ENCODE measurements at places on chromosomes 12 and 14. TPM values are rescaled to one million over a fixed set of nuclear protein-coding genes. Genes with fewer than 3 reads are reported as not detected.
A peak's percentile ranks its signal among the peaks of the same experiment; 100 is the strongest.

DNA sequence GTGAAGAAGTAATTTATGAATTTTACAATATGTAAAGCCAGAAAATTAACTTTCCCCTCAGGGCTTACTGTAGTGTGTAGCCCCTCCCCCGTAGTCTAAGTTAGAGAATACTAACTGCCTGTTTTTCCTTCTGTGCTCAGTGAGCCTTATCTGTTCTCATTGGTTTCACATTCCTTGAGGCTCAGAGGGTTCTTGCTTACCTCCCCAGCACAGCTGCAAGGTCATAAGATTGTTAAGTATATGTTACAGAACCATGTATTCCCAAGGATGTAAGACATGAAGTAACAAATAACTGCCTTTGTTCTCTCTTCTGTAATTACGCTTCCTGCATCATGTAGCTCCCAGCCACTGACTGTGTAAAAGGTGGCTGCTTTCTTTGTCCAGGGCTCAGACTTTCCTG is 1351.1 kb downstream of the TMEM121 start:
- H3K4me1 ChIP-seq: no peaks in the 10 kb centered on the region
- H3K27ac ChIP-seq: no peak overlapping the region
- no peak for DNase-seq
- H3K27me3 ChIP-seq: peaks cover 9% of the 10 kb centered on the region
- no peaks in the 10 kb centered on the region for H3K36me3 ChIP-seq
- no peak overlapping the region for H3K4me3 ChIP-seq

DNA sequence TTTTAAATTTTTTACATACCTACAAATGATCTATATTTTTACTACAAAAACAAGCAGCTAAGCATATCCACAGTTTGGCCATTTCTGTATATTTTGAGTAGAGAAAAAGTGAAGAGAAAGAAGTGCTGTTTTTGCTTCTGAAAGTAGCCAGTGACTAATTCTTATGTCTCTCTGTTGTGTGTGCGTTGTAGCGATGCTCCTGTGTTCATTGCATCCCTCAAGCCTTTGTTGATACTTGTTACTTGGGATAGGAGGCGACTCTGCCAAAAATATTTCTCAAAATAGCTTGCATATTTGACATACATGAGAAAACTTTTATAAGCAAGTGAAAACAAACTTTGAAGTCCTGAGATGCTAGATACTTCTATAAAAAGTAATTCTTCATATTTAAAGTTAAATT is 714.1 kb downstream of the FSCB start:
- H3K27ac ChIP-seq: no peak overlapping the region
- no peaks in the 10 kb centered on the region for H3K27me3 ChIP-seq
- no peaks in the 10 kb centered on the region for H3K4me1 ChIP-seq
- H3K36me3 ChIP-seq: no peaks in the 10 kb centered on the region
- no peak overlapping the region for H3K4me3 ChIP-seq
- no peak for DNase-seq

DNA sequence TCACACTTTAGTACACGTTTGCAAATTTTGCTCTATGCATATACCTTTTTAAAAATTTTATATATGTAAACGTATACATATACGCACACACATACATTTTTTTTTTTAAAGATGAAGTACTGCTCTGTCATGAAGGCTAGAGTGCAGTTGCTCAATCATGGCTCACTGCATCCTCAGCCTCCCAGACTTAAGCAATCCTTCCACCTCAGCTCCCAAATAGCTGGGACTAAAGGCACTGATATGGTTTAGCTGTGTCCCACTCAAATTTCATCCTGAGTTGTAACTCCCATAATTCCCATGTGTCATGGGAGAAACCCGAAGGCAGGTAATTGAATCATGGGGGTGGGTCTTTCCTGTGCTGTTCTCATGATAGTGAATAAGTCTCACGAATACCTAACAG is 220.8 kb upstream of the CAND1 start:
- DNase-seq: no peak
- no peak overlapping the region for H3K4me3 ChIP-seq
- no peaks in the 10 kb centered on the region for H3K4me1 ChIP-seq
- H3K36me3 ChIP-seq: no peaks in the 10 kb centered on the region
- no peaks in the 10 kb centered on the region for H3K27me3 ChIP-seq

GRCh38 chr12:103583008-103583407 is 4.1 kb upstream of the STAB2 start:
- no peak overlapping the region for H3K4me3 ChIP-seq
- H3K36me3 ChIP-seq: no peaks in the 10 kb centered on the region
- no peak overlapping the region for H3K27ac ChIP-seq
- no peak for DNase-seq
- H3K27me3 ChIP-seq: no peaks in the 10 kb centered on the region

GRCh38 chr14:71833476-71833875 is 98.8 kb upstream of the RGS6 start:
- H3K4me3 ChIP-seq: no peak overlapping the region
- no peaks in the 10 kb centered on the region for H3K27me3 ChIP-seq
- H3K27ac ChIP-seq: no peak overlapping the region
- DNase-seq: no peak

DNA sequence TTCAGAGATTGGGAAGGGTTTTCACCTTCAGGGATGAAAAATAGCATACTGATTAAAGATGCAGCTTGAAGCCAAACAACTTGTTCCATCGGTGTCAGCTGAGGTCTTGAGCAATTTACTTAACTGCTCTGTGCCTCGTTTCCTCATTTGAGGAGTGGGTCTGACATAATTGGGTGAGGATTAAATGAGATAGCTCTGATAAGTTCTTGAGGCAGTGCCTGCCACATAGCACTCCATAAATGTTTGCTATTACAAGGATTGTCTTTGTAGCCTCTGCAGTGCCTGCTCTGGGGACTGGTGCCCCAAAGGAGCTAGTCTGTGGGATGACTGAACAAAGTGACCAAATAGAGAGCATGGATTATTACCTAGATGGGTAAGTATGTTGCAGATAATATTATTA is 50.6 kb downstream of the ATP23 start:
- no peak for DNase-seq
- H3K36me3 ChIP-seq: no peaks in the 10 kb centered on the region
- H3K4me1 ChIP-seq: no peaks in the 10 kb centered on the region
- H3K4me3 ChIP-seq: no peak overlapping the region

DNA sequence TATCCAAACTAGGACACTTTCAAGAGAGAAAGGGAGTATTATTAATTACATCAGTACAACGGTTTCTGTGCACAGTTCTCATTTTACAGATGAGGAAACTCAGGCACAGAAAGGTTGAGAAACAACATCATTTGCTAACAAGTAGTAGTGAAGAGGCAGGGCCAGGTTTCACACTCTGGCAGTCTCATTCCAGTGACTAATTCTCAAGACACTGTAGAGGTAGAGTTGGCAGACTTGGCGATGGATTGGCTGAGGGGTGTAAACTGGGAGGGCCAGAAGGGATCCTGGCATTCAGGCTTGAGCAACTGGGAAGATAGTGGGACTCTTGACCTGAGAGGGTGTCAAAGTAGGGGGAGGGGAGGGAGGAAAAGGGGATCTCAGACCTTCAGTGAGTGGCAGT is 73.8 kb upstream of the BDKRB2 start:
- no peaks in the 10 kb centered on the region for H3K27me3 ChIP-seq
- no peaks in the 10 kb centered on the region for H3K36me3 ChIP-seq
- H3K27ac ChIP-seq: no peak overlapping the region
- no peaks in the 10 kb centered on the region for H3K4me1 ChIP-seq

- no peaks in the 10 kb centered on the region for H3K36me3 ChIP-seq
- no peak overlapping the region for H3K4me3 ChIP-seq
- H3K27me3 ChIP-seq: peaks cover 100% of the 10 kb centered on the region
- H3K4me1 ChIP-seq: peaks cover 10% of the 10 kb centered on the region
- no peak for DNase-seq
- no peak overlapping the region for H3K27ac ChIP-seq
These were observed 2.9 kb upstream of the OTX2 start for GRCh38 chr14:56813143-56813551.

GRCh38 chr12:96197503-96198272 is 3.5 kb downstream of the ELK3 start:
- no peaks in the 10 kb centered on the region for H3K36me3 ChIP-seq
- H3K27ac ChIP-seq: peak overlapping the region; percentile 94

- peaks cover 8% of the 10 kb centered on the region for H3K4me1 ChIP-seq
- H3K4me3 ChIP-seq: peak overlapping the region; percentile 90
- DNase-seq: no peak
- peak overlapping the region; percentile 85 for H3K27ac ChIP-seq
These were observed 495 bp downstream of the ADIPOR2 start for GRCh38 chr12:1691123-1692007.

- no peak overlapping the region for H3K4me3 ChIP-seq
- DNase-seq: no peak
- H3K36me3 ChIP-seq: no peaks in the 10 kb centered on the region
These were observed 525 bp upstream of the GPR68 start for GRCh38 chr14:91245029-91245428.

DNA sequence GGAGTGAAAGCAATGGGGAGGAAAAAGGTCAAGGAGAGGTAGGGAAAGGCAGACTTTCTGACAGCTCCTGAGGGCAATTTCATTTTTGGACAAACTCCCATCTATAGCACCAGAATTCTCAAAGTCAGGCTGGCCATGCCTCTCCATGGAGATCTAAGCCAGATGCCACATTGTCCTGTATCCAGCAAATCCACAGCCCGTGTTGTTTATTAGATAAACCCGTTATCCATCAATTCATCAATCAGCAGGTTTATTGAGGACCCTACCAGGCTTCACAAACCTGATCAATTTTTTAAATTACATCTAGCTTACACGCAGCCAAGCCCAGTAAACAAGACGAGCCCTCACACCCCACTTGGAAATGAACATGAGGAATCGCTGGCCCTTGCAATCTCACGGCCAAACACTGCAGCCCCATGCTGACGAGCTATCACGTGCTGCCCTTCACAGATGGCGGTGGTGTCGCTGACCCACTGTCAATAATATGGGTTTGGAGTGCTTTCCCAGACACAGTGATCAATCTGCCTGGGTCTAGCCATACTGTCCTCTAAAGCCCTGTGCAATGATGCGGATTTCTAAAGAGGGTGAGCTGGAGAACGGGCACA is 332.9 kb downstream of the DPF3 start:
- no peak overlapping the region for H3K27ac ChIP-seq
- DNase-seq: no peak
- H3K27me3 ChIP-seq: no peaks in the 10 kb centered on the region

- no peaks in the 10 kb centered on the region for H3K27me3 ChIP-seq
- H3K27ac ChIP-seq: peak overlapping the region; percentile 13
- H3K36me3 ChIP-seq: no peaks in the 10 kb centered on the region
- DNase-seq: no peak
- peaks cover 41% of the 10 kb centered on the region for H3K4me1 ChIP-seq
These were observed 27.5 kb upstream of the IRF2BPL start for GRCh38 chr14:77055981-77056380.

- peak overlapping the region; percentile 64 for H3K4me3 ChIP-seq
- peaks cover 11% of the 10 kb centered on the region for H3K4me1 ChIP-seq
- DNase-seq: no peak
- peaks cover 6% of the 10 kb centered on the region for H3K27me3 ChIP-seq
- no peak overlapping the region for H3K27ac ChIP-seq
These were observed 1.6 kb downstream of the OAS3 start for GRCh38 chr12:112939761-112940381.

DNA sequence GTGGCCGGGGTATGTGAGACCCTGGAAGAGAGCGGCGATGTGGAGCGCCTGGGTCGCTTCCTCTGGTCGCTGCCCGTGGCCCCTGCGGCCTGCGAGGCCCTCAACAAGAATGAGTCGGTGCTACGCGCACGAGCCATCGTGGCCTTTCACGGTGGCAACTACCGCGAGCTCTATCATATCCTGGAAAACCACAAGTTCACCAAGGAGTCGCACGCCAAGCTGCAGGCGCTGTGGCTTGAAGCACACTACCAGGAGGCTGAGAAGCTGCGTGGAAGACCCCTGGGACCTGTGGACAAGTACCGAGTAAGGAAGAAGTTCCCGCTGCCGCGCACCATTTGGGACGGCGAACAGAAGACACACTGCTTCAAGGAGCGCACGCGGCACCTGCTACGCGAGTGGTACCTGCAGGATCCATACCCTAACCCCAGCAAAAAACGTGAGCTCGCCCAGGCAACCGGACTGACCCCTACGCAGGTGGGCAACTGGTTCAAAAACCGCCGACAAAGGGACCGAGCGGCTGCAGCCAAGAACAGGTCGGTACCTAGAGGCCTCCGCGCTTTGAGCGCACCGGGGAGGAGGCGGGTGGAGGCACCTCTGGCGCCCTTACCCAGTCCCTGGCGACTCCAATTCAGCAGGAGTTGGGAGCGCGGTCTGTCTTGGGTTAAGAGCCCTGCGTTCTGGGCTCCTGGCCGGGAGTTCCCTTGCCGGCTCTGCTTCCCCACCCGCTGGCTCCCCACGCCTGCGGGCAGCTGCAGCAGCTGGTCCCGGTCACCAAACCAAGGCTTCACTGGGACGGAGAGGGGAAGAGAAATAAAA is 700 bp downstream of the SIX6 start:
- DNase-seq: no peak
- peaks cover 40% of the 10 kb centered on the region for H3K4me1 ChIP-seq
- H3K36me3 ChIP-seq: no peaks in the 10 kb centered on the region
- H3K27ac ChIP-seq: no peak overlapping the region
- peaks cover 44% of the 10 kb centered on the region for H3K27me3 ChIP-seq

- H3K4me1 ChIP-seq: no peaks in the 10 kb centered on the region
- no peaks in the 10 kb centered on the region for H3K27me3 ChIP-seq
- no peaks in the 10 kb centered on the region for H3K36me3 ChIP-seq
- no peak overlapping the region for H3K4me3 ChIP-seq
These were observed 96.8 kb upstream of the MDM1 start for GRCh38 chr12:68428724-68429501.

DNA sequence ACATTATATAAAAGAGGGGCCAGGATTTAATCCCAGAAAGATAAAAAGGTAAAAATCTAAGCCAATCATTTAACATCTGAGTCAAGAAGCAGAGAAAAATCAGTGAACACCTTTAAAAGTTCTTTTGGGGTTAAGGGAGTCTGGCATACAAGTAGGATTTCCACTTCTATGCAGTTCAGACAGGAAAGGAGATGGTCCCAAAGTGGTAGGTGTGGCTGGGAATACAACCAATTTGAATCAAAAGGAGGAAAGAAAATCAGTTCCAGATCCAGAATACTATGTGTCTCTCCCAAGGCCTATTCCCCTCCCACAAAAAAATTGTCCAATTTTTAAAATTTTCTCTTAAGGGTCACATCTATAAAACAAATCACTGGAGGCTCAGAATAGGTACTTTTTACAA is 167.4 kb downstream of the PHLDA1 start:
- no peaks in the 10 kb centered on the region for H3K4me1 ChIP-seq
- H3K36me3 ChIP-seq: no peaks in the 10 kb centered on the region
- no peak overlapping the region for H3K4me3 ChIP-seq
- no peaks in the 10 kb centered on the region for H3K27me3 ChIP-seq

RFX4 gene
- 0.01 TPM for polyA plus RNA-seq

NELL2 gene
- 0.06 TPM for polyA plus RNA-seq

KRT76 gene
- not detected for polyA plus RNA-seq

Measured in heart right ventricle (tissue), 16 donors.